ENCODE measurements at places on chromosomes 4 and X.
A peak's percentile ranks its signal among the peaks of the same experiment; 100 is the strongest.

GRCh38 chr4:10861036-10861435 lies 176.5 kb upstream of the CLNK start:
- no peak for DNase-seq

GRCh38 chr4:149831656-149832208 lies 16.1 kb upstream of the IQCM start:
- no peak for DNase-seq

GRCh38 chrX:40323977-40324376 lies 226.2 kb upstream of the BCOR start:
- DNase-seq = no peak

GRCh38 chr4:122152711-122153226 lies 638 bp downstream of the BLTP1 start:
- peak; percentile 15 for DNase-seq

- DNase-seq = no peak
Measured at GRCh38 chr4:186623546-186623945, 68.2 kb upstream of the MTNR1A start.

- DNase-seq = no peak
Measured at GRCh38 chrX:39903937-39904336, 193.8 kb downstream of the BCOR start.

DNA sequence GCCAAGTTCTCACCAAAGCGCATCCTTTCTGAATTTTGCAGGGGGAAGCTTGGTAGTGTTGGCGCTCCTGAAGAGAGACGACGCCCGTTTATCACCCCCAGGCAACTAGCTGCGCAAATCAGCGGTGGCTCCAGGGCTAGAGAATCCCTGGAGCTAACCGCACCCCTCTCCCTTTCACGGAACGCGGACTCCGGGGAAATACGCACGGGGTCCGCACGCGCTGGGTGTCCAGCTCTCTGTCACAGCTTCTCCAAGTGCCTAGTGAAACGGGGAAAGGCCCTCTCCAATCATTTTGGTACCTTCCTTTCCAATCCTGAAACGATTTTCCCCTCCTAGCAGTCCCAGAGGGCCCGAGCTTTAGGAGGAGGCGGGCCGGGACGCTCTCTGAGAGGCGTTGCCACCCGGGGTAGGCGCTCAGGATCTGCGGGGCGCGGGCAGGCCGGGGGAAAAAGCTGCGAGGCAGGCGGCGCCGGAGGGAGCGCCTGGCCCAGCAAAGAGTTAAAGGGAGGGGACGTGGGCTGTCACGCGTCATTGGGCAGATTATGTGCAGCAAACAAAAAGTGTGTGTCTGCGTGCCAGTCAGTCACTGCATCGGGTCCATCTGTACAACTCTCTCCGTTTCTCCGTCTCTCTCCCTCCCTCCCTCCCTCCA lies at the start of gene PRDM8:
PRDM8 (plus strand) TSS at position 582 of the 652 bp plus-strand sequence. CDS start 2,578 bp downstream, outside the sequence.
- no peak for DNase-seq

- DNase-seq = no peak
Measured at GRCh38 chrX:110836982-110837381, 41.4 kb upstream of the CHRDL1 start.

DNA sequence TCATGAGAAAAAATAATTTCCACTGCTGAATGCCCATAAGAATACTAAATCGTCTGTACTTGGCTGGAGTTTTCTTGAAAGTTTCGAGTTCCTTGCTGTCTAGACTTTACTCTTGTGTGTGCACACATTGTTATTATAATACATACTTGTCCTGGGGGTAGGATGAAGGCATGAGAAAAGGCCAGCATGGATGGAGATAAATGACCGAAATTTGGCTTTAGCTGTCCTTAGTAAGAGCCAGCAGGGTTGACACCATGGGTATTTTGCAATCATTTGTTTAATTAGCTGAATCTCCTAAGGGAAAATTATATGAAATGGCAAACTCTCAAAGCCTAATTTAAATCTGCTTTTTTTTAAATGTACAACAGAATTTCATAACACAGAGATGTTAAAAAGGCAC lies 641.6 kb downstream of the ADGRL3 start:
- DNase-seq = no peak

DNA sequence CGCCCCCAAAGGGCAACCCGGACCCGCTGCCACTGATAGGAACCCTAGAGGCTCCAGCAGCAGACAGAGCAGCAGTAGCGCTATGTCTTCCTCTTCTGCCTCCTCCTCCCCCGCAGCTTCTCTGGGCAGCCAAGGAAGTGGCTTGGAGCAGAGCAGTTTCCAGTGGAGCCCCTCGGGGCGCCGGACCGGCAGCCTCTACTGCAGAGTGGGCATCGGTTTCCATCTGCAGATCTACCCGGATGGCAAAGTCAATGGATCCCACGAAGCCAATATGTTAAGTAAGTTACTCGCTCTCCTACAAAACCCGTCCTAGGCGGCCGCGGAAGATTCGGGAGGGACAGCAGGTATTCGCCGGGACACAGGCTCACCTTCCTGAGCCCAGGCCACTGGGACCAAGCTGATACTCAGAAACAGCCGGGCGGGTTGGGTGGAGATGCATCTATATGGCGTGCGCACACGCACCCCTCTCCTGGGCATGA lies 477 bp downstream of the FGF5 start:
- DNase-seq = no peak

GRCh38 chr4:65599340-65599739 lies 70.9 kb downstream of the EPHA5 start:
- no peak for DNase-seq

- DNase-seq = no peak
Measured at GRCh38 chr4:89715631-89716030, 121.3 kb downstream of the SNCA start.

DNA sequence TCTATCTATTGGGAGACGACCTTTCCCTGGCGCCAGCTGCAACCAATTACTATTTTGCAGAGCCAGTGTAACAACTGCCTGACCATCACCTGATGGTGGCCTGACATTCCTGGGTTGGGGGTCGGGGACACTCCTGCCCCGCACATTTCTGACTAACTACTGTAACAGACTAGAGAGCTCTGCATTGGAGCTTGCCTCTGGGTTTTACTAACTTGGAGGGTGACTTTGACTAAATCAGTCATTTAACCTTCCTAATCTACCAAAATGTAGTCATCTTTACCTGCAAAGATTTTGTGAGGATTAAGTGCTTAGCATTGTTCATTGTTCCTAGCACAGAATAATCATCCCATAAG lies 37.5 kb upstream of the ABCG2 start:
- DNase-seq = no peak

DNA sequence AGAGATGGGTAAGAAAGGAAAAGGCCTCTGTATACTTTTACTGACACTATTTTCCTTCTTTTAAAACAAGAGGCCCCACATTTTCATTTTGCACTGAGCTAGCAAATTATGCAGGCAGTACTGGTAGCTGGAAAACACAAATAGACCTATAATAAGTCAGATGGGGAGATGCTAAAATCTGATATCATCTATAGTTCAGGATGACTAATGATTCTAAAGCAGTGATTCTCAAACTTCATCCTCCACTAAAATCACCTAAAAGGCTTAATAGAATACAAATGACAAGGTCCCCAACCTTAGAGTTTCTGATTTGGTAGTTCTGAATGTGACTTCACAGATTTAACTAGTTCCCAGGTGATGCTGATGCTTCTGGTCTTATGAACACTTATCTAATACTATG lies 247.3 kb upstream of the DIPK2B start:
- DNase-seq = no peak

DNA sequence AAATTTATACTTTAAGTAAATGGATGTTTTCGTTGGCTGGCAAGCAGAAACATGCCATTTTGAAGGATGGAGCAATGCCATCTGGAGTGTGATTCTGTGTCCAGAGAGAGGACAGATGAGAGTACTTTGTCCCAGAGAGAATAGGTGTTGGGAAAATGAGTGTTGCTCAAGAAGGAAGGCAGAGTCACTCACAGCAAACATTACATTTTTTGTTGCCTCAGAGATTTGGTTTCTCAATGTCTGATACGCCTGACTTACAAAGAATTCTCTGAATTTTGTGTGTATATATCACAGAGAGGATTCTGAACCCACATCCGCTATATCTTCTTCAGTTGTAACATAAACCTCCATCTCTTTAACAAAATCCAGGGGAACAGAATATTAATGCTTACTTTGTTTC lies 102.8 kb upstream of the PCDH18 start:
- no peak for DNase-seq

- no peak for DNase-seq
Measured at GRCh38 chr4:188781655-188782054, 642.4 kb downstream of the TRIML1 start.

GRCh38 chrX:134688031-134688823 lies 30.0 kb upstream of the PLAC1 start:
- no peak for DNase-seq

- no peak for DNase-seq
Measured at GRCh38 chrX:105063743-105064142, 156.8 kb downstream of the TEX13A start.

- DNase-seq = no peak
Measured at GRCh38 chr4:49516796-49517195, 530.7 kb downstream of the CWH43 start.

DNA sequence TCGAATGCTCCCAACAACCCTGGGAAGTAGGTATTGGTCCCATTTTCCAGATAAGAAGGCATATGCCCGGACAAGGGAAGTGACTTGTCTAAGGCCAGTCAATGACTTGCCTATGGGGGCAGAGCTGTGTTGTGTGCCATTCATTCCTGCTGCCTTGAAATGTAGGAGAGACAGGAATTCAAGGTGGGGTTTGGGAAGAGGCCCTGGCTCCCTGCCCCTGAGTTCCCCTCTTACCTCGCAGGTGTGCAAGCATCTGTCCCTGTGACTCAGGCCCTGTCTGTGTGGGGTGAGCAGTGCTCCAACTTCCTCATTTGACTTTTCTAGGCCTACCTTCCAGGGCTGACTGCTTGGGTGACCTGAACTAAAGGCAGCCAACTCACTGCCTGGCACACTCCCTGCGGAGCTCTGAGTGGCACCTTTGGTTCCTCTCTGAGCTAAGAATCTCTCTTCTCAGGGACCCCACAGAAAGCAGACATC lies 5.1 kb downstream of the EFNB1 start:
- no peak for DNase-seq

DNA sequence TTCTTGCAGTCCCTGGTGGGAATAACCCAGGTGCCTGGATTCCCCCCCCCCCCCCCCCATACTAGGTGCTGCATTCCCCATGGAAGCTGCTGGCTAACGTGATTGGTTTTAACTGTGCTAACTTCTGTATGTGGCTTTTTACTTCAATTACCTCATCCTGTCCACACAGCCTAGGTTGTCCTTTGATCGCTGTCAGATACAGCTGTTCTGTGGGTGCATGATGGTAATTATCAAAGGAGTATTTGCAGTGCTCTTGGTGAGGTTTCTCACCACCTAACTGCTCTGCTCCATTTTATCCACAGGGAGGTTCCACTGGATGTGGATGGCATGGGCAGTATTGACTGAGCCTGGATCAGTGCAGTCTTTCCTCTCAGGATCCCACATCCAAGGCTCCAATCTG lies 93.0 kb downstream of the ZNF518B start:
- DNase-seq = no peak

- no peak for DNase-seq
Measured at GRCh38 chrX:120304256-120304655, 7.0 kb downstream of the TMEM255A start.

- DNase-seq = no peak
Measured at GRCh38 chr4:139011225-139011950, 4.2 kb upstream of the NOCT start.

GRCh38 chr4:138449938-138450337 lies 207.8 kb upstream of the SLC7A11 start:
- no peak for DNase-seq

DNA sequence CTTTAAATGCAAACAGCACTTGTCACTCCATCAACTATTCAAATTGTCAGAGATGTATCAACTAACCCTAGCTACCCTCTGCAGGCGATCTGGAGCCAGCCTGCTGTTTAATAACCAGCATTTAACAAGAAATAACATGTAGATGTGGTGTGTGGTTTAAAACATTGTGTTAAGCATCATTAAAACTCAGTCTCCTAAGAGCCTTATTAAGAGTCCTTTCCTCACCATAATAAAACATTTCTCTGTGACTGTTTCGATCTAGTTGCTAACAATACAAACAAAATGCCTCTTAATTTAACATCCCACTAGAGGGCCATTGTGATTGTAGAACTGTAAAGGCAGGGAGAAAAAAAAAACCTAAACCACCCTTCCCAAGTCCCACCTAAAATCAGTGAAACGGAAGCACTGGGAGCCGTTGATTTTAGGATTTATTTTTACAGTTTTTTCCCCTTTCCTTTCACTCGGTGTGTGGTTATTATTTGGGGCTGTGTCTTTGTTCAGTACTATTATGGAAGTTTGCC lies 708.6 kb downstream of the C4orf33 start:
- no peak for DNase-seq

DNA sequence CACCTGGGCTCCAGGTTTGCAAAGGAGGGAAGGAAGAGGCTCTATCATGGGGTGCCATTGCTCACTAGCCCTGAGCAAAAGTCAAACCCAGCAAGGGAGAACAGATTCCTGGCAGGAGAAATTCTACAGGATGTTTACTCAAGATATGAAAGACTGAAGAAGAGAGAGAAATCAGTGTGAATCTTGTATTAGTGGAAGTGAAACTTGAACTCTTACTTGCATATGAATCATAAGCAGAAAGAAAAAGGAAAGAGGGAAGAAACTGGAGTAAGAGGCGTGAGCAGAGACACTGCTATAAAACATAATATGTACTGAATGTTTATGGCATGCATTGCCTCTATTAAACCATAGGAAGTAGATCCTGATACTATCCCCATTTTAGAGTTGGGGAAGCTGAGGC lies 60.9 kb downstream of the C4orf46 start:
- no peak for DNase-seq

- DNase-seq = no peak
Measured at GRCh38 chr4:165199286-165199685, 8.1 kb upstream of the KLHL2 start.

- DNase-seq = no peak
Measured at GRCh38 chr4:109723110-109723509, 6.8 kb downstream of the PLA2G12A start.

DNA sequence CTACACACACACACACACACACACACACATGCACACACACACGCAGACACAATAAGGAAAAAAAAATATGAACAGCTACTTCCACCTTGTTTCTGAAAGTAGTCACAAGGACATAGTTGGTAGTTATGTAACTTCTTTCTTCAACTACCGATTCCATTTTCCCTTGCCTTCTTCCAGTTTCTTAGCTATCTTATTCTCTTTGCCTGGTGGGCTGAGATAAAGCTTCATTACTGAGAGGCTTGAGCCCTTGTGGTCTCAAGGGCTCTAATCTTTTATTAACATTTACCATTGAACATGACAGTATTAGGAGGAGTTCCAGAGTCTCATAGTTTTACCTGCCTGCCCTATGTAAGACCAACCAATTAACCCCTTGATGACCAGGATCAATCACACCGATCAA lies 8.9 kb upstream of the SMIM10 start:
- no peak for DNase-seq

Measured in activated naive CD4-positive, alpha-beta T cell treated with anti-CD3 and anti-CD28 coated beads, Interleukin-2, amount 50 U/mL, for 72 hours (primary cell).